ENCODE measurements at places on chromosomes 5 and 9.

GRCh38 chr5:136425921-136426320, 60.6 kb upstream of the TRPC7 start:
- no peaks in the 10 kb centered on the region for H3K36me3 ChIP-seq
- no peak overlapping the region for H3K4me3 ChIP-seq
- H3K27me3 ChIP-seq: peaks cover 1% of the 10 kb centered on the region
- DNase-seq: no peak
- H3K27ac ChIP-seq: no peak overlapping the region

- peak overlapping the region; percentile 15 for H3K27ac ChIP-seq
- peak; percentile 79 for DNase-seq
- H3K36me3 ChIP-seq: no peaks in the 10 kb centered on the region
- H3K4me1 ChIP-seq: no peaks in the 10 kb centered on the region
Measured at GRCh38 chr5:172758077-172758833, 12.7 kb downstream of the DUSP1 start.

DNA sequence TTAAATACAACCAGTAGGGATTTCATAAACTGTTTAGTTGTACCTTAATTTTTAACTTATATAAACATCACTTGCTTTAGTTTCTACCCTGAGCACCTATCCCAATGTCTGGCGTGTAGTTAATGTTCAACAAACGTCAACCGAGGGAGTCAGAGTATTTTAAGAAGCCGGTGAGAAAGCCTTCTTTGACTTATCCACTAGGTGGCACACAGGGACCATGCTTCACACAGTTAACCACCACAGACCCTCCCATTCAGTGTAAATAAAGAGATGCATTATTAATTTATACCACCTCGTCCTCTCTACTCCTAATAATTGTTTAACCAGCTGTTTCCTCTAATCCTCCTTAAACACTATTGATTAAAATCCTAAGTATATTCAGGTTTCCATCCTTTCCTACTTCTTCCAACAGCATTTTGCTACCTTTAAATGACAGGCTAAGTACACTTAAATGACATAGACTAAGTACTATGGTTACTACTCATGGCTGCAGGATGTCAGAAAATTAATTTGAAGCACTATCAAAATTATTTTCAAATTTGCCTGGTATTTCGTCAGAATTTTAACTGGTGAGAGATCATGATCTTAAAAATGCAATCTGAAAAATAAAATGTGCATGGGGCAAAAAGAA, 2.3 kb downstream of the HAPLN1 start:
- no peaks in the 10 kb centered on the region for H3K27me3 ChIP-seq
- no peak overlapping the region for H3K4me3 ChIP-seq
- no peaks in the 10 kb centered on the region for H3K4me1 ChIP-seq
- H3K27ac ChIP-seq: no peak overlapping the region

GRCh38 chr9:88370346-88370745, 17.9 kb upstream of the SPIN1 start:
- no peaks in the 10 kb centered on the region for H3K27me3 ChIP-seq
- no peak overlapping the region for H3K4me3 ChIP-seq
- no peak overlapping the region for H3K27ac ChIP-seq
- H3K4me1 ChIP-seq: no peaks in the 10 kb centered on the region

GRCh38 chr9:38423973-38424843, at the start of gene IGFBPL1:
TSS of gene IGFBPL1 (minus strand) at chr9:38424454. CDS start at chr9:38424424, 30 bp downstream.
- no peaks in the 10 kb centered on the region for H3K27me3 ChIP-seq
- H3K36me3 ChIP-seq: no peaks in the 10 kb centered on the region
- peak within 1 kb of the TSS; percentile 75 for H3K4me3 ChIP-seq
- H3K4me1 ChIP-seq: peaks cover 4% of the 10 kb centered on the region
- DNase-seq: no peak
